ENCODE measurements at places on chromosomes 6 and 20.

DNA sequence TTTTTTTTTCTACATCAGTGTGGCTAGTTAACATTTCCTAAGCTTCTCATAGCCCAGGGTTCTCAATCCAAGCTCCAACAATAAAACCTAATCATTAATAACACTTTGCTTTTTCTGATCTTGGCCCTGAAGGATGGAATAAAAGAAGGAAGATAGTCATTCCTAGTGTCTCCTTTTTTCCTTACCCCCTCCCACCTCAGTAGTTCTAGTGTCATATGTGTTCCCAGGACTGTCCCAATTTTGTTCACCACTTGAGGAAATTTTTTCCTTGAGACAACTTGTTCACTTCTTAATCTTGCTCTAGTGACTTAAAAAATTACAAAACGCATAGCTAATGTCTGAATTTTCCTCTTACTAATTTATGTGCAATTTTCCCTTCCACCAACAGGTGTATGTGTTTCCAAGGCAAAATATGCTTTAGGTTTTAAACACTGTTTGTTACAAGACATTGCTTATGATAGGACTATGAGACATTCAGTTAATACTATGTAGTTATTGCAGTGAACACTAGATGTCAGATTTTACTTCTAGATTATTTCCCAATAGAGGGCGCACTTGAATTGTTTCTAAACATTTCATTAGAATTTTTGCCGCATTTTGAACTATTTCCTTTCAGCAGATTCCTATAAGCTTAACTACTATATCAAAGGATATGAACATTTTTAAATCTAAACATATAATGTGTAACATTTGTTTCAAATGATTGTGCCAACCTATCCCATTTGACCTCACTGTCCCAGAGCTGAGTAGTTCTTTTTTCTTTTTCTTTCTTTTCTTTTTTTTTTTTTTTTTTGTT is 18.5 kb upstream of the C6orf141 start:
- DNase-seq = no peak

- DNase-seq = peak; percentile 28
Measured at GRCh38 chr6:150334790-150335783, 33.7 kb upstream of the IYD start.

- no peak for DNase-seq
Measured at GRCh38 chr20:58344741-58345140, 35.2 kb downstream of the RAB22A start.

DNA sequence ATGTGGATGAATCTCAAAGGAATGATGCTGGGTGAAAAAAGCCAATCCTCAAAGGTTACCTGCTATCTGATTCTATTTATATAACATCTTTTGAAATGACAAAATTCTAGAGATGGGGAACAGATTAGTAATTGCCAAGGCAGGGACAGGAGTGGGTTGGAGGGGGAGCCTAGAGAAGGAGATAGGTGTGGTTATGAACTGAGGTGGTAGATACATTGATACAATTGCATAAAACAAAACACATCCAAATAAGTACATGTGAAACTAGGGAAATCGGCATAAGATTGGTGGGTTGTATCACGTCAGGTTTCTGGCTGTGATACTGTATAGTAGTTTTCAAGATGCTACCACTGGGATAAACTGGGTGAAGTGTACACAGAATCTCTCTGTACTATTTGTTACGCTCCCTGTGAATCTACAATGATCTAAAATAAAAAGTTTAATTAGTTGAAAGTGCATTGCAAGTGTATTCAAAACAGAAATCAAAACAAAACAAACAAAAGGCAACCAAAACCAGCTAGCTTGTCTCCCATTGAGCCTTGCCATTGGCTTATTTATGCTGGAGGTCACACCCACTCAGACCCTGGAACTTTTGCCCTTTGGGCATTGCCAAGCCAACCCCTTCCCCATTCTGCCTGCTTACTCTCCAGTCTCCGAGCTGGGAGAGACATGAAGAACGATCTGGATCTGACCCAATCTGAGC is 27.8 kb downstream of the PPP1R16B start:
- DNase-seq = peak; percentile 32

DNA sequence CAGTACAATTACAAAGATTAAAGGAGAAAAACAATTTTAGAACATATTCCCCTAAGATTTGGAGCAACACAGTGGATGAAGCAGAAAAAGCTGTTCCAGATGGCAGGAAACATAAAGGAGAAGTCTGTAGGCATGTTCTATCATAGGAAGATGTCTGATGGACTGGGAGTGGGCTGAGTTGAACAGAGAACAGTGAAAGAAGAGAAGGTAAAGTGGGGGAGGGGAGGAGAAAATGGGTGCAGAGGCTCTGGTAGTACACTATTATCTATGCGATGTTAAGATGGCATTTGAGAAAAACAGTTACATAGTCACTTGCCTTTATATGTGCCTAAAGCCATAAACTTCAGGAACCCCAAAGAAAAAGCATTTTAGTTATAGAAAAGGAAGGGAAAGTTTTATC is 4.2 kb upstream of the PHIP start:
- no peak for DNase-seq

DNA sequence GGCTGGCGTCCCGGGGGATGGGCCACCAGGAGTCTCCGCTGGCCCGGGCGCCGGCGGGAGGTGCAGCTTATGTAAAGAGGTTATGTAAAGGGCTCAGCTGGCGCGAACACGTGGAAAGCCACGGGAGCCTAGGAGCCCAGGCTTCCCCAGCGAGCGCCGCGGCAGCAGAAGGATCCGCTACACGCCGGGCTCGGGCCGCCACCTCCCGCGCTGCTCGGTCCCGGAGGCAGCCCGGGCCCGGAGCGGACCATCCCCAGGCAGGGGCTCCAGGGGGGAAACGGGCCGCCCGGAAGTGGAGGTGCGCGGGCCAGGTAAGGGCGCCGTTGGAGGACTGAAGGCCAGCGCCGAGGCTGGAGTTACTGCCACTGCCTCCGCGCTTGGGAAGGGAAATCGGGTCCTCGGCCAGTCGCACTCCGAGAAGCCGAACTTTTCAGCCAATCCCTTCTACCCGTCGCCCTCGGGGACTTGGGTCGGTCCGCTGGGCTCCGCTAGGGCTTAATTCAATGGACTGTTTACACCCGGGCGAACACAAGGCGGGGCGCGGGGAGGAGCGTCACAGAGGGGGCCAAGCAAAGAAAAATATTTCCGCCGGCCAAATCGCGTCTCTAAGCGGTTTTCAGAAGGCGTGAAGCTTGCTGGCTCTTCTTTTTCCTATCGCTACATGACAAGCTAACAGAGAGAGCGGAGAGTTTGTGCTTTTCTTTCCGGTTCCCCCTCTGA is 398 bp downstream of the STK35 start:
- peak; percentile 92 for DNase-seq

GRCh38 chr20:35018590-35019371 is 63.1 kb downstream of the MYH7B start:
- no peak for DNase-seq

DNA sequence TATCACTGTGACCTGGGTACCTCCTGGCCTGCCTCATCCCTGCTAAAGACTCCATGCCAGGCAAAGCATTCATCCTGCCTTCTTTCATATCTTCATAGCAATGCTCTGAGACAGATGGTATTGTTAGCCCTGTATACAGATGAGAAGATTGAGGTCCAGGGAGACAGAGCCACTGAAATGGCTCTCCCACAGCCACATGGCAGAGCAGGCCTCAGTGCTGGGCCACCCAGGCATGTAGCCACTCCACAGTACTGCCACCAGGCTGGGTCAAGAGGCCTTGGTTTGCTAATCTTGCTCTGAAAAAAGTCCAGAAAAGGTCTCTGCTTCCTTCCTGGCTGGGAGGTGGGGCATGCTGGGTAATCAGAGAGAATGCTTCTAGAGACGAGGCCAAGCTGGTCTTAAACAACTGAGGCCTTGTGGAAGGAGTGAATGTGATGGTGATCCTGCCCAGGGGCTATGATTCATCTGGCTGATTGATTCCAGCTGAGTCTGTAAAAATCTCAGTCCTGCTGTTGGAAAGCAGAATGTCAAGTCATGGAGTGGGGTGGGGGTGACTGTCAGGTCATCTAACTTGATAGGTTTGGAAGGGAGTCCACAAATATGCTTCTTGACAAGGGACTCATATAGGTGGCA is 29.8 kb downstream of the HM13 start:
- no peak for DNase-seq

DNA sequence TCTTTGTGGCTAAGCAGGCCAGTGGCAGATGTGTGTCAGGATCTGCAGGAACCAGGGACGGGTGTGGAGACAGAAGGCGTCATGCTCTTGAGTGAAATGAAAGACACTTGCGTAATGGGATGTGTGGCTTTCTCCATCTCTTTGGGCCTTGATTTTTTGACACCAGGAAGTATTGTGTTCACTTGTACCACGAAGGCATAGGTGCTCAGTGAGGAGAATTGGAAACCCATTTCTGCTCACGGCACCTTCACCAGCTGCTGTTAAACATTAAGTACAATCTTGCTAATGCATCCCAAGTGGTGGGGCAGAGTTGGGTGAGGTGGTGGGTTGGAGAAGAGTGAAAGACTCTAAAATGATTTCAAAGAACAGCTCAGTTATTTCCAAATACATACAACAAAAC is 30.0 kb downstream of the GJA10 start:
- DNase-seq = no peak

- DNase-seq = no peak
Measured at GRCh38 chr20:15138548-15139126, 801.2 kb upstream of the FLRT3 start.

GRCh38 chr6:12232821-12233220 is 57.3 kb upstream of the EDN1 start:
- DNase-seq = no peak

DNA sequence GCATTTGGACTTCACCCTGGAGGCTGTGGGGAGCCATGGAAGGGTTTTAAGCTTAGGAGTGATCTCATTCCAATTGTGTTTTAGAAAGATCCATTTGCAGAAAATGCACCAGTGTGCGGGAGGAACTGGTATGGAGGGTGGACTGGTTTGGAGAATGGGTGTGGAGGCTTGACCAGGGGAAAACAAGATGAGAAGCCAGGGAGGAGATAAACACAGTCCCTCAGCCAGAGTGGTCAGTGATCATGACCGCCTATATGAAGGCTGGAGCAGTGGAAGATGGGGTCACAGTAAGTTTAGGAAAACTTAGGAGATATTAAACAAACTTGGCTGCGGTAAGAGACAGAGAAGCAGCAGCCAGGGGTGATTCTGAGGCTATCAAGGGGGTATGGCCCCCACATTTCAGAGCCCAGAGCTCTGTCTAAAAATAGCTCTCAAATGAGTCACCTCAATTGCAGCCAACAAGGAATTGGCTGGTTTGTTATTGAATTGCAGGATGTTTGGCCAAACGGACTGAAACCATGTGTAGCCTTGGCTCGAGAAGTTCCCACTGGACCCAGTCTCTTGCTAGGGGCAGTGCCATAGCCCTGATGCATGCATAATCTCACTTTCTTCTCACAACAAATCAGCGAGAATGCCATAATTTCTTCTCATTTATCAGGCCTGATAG is 159.9 kb upstream of the TOP1 start:
- DNase-seq = no peak

DNA sequence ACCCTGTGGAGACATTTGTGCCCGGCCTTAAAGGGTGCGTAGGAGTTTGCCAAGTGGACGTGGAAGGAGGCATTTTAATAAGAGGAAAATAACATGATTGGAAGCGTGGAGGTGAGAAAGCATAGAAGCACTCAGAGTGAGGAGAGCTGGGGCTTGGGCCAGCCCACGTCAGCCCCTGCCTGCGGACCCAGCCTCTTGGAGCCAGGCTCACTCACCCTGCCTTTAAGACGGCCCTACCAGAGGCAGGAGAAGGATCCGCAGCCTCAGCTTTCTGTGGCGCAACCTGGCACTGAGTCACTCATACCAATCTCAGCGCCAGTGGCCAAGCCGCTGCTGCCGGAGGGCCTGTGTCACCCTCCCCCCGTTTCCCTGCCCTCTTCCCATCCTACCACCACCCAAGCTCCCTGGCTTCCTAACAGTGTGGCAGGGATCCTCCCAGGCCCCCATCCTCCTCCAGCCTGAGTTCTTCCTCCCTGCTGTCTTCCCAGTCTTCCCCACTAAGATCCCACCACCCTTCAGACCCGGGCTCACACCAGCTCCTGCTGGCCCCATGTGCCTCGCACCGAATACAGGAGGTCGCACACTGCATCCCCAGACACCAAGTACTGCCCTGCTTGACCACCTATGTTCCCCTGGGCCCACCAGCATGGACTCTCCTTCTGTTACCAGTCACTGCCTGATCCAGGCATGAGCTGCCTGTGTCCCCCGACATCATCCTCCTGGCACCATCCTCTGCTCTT is 285.2 kb downstream of the UST start:
- DNase-seq = peak; percentile 22

- no peak for DNase-seq
Measured at GRCh38 chr6:119043783-119044182, 34.7 kb downstream of the FAM184A start.

- DNase-seq = no peak
Measured at GRCh38 chr6:108746836-108747575, 101.2 kb upstream of the ARMC2 start.
